ACHN (cell line): ENCODE measurements at places on chromosomes 2 and 18.

DNA sequence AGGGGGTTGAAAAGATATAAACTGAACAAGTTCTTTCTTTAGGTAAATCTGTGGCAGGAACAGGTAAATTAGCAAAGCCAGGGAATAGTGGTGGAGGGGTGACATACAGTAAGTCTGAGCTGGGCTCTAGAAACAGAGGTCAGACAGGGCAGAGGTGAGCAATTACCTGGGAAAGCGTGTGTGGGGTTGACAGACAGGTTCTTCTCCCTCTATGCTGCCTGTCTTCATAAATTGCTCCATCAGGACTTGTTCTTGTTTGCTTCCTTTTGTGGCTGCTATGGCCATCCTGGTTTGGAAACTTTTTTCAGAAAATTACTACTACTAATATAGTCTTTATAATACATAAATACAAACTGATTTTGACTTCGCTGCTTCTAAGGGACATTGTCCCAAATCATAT is 3.4 kb upstream of the ANKRD12 start:
- DNase-seq, result no peak

DNA sequence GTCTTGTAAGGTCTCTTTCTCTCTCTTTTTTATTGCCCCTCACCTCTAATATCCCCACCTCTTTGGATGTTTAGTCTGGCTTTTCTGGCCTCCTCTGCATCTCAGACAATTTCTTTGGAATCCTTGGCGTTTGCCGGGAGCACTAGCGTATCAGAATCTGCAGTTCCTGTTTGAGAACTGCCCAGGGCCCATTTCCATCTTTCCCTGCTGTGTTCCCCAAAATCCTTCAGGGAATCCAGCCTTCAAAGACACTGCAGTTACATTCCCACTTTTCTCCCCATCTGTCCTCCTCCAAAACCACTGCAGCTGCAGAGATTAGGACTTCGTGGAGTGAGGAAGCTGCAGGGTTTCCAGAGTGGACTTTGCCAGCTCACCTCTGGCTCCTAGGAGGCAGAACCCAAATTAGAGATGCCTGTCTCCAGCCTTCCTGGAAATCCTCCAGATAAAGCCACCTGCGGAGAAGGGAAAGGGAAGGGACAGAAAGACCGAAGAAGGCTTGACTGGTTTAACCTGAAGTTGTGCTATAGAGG is 2.7 kb downstream of the VSNL1 start:
- no peak for DNase-seq

DNA sequence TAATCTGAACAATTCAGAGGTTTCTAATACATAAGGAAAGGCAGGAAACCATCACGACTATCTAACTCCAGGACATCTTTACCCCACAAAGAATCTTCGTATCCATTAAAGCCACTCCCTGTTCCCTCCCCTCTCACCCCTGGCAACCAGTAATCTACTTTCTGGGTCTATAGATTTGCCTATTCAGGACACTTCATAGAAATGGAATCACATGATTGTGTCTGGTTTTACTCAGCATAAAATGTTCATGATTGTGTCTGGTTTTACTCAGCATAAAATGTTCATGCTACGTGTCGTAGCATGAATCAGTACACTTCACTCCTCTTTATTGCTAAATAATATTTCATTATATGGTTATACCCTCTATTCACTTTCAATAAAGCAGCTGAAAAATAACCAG is 11.6 kb downstream of the FECH start:
- DNase-seq, result no peak

- no peak for DNase-seq
Observed at GRCh38 chr2:235728800-235729556, 235.1 kb downstream of the AGAP1 start.

DNA sequence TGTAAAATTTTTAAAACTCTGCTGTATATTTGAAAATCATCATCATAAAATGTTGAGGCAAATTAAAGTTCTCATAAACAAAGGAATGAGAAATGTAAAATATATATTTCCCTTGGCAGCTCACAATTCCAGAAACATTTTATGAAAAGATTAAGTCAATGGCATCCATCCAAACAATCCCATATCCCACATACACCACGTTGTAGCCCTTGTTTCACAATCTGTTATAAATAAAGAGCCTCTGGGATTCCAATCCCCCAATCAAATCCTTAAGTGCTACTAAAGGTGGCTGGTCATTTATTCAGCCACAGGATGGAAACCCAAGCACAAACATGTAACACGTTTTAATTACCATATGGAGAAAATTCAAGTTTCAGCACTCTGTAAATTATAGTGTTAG is 51.7 kb downstream of the GFPT1 start:
- DNase-seq, result no peak

GRCh38 chr2:12685145-12685544 is 31.6 kb upstream of the TRIB2 start:
- DNase-seq, result no peak

GRCh38 chr2:127074358-127074757 is 32.6 kb downstream of the BIN1 start:
- DNase-seq, result no peak

DNA sequence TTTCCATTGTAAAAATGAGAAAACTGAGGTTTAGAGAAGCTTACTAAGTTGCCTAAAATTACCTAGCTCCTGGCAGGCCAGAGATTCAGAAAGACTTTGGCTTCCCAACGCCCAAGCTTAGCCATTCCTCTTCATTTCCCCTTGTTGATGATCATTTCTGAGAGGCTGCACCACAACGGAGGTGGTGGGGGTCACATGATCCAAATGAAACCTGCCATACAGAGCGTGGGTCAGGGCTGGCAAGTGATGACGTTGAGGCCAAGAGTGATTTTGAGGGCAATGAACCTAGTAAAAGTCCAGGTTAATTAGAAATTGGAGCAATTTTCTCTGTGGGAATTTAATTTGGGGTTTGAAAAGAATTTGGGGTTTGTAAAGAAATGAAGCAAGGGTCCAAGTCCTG is 109.9 kb downstream of the TMEM182 start:
- no peak for DNase-seq

DNA sequence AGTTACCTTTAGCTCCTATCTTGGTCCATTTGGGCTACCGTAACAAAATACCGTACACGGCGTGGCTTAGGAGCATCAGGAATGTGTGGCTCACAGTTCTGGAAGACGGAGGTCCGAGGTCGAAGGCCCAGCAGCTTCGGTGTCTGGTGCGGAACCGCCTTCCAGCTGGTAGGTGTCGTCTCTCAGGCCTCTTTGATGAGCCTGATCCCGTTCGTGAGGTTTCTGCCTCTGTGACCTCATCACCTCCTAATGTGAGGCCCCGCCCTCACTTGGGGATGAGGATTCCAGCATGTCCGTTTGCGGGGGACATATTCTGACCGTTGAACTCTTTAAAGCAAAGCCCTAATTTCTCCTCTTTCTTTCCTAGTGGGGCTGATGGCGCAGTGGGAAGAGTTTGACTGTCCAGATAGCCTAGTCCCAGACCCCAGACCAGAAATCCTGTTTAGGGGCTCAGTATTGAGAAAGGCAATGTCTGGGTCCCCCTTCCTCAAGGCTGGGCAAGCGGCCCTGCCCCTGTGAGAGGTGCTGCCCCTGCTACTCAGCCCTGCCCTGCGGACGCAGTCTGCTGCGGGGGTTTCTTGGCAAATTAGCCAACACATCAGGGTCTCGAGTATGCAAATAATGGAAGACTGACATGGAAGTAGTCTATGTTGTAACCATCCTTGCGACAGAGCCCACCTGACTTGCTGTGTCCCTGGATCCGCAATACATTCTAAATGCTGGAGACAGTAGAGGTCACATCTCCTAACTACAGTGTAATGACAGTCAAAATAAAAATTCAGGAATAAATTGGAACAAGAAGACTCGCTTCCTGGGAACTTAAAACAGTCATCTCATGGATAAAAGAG is 128.0 kb downstream of the ASB1 start:
- DNase-seq, result no peak

- no peak for DNase-seq
Observed at GRCh38 chr2:28313220-28313784, 79.4 kb upstream of the FOSL2 start.

GRCh38 chr2:9401646-9402371 is 21.5 kb downstream of the ITGB1BP1 start:
- no peak for DNase-seq

DNA sequence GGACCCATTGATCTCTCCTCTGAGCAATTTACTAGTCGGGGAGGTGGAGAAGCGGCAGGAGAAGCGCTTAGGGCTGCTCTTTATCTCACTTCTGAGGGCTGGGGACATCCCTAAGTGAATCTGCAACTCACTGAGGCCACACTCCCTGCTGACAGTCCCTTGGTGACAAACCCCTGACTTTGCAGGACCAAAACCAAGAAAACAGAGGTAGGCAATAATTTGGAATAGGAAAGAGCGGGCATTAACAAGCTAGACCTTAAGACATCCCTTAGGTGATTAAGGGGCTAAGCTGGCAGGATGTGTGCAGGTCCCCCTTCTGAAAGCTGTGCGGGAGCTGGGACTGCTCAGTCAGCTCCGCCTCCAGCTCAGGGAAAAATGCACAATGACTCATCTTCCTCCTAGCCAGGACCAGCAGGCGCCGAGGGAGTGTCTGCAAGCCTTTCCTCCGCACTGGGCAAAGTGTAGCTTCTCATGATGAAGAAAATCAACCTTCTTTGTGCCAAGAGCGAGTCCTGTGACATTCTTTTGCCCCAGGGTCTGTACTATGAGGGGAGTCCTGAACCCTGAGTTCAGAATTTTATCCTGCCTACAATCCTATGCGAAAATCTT is 63.3 kb downstream of the BOD1L2 start:
- peak; percentile 71 for DNase-seq

- DNase-seq, result no peak
Observed at GRCh38 chr2:132697556-132698205, 27.7 kb upstream of the LYPD1 start.

DNA sequence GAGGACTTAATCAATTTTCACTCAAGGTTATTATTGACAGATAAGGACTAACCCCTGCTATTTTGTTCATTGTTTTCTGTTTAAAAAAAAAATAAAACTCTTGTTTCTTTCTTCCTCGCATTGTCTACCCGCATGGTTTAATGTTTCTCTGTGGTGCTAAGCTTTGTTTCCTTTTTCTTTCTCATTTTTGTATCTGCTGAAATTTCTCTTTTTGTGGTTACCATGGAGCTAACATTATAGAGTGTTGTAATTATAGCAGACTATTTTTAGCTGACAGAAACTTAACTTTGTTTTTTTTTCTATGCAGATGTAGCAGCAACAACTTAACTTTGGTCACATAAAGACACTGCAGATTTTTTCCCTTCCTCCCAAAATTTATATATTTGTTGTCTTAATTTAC is 43.1 kb upstream of the CHN1 start:
- DNase-seq, result no peak

- peak; percentile 84 for DNase-seq
Observed at GRCh38 chr2:27890924-27891672, 569 bp downstream of the BABAM2 start.

- DNase-seq, result no peak
Observed at GRCh38 chr2:127320067-127320466, 26.1 kb upstream of the ERCC3 start.

DNA sequence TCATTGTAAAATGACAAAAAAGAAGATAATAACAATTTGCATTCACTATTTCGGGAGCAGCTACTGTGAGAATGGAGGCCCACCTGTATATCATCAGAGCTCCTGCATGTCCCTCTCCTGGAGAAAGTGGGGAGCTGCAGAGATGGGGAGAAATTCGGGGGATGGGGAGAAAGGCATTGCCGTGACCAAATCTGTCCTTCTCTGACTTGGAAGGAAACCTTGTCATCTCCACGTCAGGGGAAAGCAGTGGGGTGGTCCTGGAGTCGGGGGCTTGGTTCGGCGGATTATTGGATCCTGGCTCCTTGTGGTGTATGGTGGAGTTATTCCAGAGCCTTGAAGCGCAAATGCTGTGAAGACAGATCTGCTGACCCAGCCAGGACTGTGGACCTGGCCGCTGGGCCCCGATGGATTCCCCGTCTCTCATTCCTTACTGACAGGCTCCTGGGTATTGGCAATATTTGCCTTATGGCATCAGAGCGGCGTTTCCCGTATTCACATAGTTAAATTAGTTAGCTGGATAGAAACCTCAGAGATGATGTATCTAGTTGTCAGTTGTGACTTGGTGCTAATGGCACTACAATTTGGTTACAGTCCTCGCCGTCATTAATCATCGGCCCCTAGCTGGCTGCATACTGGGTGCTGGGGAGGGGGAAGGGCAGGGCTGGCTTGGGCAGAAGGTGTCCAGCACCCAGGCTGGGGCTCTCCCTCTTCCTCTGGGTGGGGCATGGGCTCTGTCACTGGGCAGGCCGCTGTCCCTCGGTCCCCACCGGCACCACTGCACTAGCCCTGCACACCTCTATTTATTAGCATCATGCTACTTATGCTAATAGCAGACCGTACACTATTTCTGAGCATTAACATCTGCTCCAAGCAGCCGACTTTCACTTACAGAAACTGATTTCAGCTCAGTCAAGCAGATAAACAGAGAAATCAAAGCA is 31.7 kb downstream of the CELF4 start:
- DNase-seq, result peak; percentile 5

GRCh38 chr18:13076886-13077285 is 85.7 kb downstream of the CEP192 start:
- no peak for DNase-seq

DNA sequence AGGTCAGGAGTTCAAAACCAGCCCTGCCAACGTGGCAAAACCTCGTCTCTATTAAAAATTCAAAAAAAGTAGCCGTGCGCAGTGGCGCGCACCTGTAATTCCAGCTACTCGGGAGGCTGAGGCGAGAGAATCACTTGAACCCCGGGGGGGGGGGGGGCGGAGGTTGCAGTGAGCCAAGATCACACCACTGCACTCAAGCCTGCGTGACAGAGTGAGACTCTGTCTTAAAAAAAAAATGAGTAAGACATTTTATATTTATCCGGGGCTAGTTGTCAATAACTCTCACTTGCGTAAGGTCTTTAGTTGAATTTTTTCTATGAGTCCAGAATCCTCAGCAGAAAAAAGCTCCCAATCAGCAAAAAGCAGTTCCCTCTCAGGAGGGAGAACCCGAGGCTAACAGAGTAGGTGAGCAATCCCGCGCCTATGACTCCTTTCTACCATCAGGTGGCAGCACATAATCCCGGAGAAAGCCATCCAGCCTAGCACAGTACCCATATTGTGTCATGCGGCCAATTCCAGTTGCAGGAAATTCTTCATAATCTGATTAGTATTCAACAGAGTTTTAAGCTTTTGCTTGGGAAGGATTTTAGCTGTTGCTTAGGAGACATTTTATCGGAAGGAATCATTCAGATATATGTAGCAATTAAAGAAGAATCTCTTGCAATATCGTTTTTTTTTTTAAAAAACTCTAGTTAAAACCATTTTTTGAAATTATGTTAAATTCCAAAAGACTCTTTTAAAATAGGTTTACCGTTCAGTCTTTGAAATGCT is 11.9 kb upstream of the CRYGA start:
- DNase-seq, result peak; percentile 83
